ENCODE measurements at places on chromosomes 3 and 15.

DNA sequence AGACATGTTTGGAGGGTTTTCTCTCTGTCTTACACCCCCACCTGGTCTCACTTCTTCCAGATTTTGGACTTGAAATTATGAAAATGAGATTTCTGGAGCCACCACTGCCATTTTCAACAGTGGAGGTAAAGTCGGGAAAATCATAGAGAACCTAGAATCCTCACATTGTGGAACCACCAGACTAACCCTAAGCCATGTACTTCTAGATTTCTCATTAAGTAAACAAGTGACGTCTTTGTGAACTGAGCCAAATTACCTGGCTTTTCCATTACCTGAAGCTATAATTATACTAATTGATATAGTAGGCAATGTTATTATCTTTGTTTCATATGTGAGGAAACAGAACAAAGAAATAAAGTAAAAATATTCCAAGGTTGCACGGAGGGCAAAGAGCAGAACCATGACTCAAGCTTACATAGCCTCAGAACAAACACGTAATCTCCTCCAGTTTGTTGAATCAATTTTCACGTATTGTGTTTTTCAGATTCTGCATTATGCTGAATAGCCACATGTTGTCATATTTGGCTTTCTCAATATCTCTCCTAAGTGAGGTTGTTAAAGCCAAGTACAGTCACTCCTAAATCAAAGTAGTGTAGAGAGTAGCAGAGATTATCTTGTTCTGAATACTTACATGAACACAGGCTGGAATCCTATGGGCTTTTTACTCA lies 101.3 kb upstream of the CMC1 start:
- no peak for DNase-seq

DNA sequence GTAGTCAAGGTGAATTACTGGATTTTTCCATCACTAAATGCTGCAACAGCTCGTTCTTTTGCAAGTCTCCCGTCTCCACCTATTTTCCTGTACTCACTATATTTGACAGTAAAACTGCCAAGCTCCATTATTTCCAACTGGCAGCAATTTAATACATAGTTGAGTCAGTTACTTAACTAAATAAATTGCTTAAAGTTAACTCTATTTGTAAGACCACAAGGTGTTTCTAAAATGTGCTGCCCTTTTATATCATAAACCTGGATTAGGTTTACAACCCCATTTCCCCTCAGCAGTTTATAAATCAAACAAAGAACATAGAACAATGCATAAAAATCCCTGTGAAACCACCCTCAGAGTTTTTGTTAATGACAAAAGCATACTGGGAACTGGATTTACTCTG lies 211.4 kb upstream of the DPH6 start:
- no peak for DNase-seq

DNA sequence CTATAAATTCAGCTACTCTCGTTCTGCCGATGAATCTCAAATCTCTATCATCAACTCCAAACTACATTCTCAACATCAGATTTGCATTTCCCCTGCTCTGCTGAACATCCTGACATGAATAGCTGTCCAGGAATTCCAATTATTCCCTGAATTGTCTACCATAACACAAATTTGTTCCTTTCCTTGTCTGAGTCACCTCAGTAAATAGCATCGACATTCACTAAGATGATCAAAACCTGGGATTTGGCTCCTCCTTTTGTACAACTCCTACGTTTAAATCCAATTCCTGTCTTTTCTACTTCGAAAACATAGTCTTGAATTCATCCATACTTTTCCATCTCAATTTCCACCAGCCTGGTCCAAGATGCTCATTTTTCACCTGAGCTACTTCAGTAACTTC lies 107.0 kb downstream of the GREM1 start:
- no peak for DNase-seq

DNA sequence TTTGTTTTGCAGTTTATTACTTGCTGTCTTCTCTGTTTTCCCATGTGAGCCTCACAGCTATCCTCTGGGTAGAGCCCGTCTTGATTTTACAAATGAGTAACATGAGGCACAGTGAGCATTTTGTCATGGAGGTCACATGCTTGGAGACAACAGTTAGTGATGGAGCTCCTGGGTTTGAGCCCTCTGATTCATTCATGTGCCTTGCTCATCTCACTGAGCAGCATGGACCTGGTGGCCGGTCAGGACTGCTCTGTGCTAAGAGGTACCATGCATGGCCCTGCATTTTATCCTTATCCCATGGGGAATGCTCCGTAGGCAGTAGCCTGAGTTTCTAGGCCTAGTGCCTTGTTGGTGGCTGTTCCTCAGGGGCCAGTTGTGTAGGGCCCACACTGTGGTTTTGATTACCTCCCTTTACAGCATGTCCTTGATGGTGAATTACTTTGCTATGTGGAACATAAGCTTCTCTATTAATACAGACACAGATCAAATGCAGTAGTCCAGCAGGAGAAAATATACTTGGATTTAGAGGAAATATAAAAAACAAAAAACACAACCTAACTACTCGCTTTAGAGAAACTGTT lies 35.6 kb downstream of the MAP2K5 start:
- no peak for DNase-seq

DNA sequence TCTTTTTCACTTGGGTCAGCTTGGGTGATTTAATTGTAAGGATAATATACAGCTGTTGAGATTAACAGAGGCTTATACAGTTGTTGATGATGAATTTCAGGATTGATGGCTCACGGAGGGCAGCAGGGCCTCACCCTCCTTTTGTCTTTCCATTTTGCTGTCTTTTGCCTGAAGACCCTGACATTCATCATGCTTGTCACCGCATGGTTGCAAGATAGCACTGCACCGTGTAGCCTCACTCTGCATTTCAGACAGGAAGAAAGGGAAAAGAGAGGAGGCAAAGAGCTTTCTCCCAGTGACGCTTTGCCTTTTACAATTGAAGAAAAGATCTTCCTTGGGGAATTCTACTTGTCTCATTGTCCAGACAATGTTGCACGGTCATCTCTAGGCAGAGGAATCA lies 115.1 kb downstream of the TPRG1 start:
- no peak for DNase-seq

- DNase-seq, result no peak
These were observed 36.0 kb upstream of the SKIL start for GRCh38 chr3:170321321-170322034.

DNA sequence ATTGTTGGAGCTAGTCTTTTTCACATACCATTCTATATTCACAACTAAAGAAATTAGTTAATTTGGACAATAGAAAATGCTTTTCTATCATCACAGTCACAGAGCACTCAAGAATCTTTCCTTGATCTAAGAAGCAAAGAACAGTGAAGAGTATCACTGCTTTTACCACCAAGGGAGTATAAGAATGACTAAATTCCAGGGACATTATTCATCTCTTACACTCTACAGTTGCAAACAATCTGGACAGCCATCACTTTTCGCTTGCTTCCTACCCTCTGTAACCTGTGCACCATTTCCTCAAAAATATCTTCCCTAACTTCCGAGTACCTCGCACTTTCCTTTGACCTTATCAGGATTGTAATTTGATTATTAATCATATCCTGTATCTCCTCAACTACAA lies 359.5 kb upstream of the TMCO5A start:
- no peak for DNase-seq

DNA sequence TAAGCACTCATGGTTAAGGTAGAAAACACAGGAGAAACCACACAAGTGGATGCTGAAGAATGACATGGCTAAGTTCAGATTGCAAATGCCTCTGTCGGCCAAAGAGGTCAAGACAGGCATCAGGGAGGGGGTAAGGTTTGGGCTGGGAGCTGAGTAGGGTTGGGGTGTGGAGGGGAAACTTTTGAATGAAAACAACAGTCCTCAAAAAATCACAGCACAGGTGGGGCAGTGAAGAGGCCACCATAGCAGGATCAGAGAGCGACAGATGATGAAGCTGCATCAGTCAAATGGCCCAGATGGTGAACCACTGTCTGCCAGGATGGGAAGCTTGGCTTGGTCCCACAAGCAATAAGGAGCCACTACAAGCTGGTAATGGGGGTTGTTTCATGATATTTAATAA lies 74.9 kb downstream of the ADCY5 start:
- DNase-seq, result no peak

DNA sequence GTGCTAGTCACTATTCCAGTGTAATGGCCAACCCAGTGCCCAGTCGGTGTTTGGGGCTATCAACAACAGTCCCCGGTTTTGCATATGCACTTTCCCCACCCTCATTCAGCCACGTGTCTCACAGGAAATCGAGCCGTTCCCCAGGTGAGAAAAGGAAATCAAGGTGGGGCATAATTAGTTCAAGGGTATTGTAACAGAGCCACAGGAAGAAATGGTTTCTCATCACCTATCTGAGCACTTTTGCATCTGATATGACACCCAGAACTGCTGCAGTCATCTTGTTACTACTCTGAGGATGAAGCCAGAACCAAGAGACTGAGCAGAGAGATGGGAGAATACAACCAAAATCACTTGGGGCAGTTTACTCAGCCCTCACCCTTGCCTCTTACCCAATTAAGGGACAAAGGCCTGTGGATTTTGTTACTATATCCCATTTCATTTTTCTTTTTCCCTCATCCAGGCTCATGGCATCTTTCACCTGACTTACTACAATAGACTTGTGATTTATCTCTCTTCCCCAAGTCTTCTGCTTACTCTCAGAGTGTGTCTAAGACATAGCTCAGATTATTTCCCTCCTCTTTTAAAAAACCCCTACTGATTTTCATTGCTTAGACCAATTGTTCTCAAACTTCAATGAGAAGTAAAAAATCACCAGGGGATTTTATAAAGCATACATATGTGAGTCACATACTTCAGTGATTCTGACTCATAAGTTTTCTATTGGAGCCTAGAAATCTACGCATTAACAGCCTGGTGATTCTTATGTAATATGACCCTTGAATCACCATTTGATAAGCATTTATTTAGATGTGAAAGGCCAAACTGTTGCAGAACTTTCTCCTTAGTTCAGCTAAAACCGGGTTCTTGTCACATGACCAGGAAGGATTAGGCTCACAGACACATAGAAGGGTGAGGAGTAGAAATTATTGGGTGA lies 40.5 kb downstream of the TRAT1 start:
- DNase-seq, result no peak

- DNase-seq, result no peak
These were observed 43.4 kb downstream of the HLTF start for GRCh38 chr3:149042789-149043386.

DNA sequence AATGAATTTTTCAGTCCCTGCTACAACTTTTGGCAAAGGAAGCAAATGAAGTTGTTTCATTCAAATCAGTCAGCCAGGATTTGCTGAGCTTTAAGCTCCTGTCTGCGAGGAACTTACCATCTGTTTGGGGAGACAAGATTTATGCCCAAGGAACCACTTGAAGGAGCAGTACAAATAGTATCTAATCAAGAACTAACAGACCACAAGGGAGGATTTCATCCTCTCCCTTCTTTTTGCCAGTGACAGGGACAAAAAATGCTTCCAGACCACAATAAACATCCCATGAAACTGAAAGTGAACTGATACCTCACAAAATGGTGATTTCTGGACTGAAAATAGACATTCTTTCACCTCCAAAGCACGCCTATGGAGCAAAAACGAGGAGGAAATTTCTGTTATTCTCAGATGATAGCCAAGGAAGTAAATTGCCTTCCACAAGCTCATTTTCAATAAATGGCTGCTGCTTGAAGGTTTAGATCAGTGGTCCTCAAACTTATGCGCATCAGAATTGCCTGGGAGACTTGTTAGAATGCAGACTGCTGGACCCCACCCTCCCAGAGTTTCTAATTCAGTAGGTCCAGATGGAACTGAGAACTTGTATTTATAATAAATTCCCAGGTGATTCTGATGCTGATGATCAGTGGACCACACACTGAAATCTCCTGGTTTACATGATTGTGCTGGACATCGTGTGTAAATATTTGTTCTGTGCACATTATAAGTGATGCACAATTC lies 202.4 kb upstream of the GADL1 start:
- no peak for DNase-seq

DNA sequence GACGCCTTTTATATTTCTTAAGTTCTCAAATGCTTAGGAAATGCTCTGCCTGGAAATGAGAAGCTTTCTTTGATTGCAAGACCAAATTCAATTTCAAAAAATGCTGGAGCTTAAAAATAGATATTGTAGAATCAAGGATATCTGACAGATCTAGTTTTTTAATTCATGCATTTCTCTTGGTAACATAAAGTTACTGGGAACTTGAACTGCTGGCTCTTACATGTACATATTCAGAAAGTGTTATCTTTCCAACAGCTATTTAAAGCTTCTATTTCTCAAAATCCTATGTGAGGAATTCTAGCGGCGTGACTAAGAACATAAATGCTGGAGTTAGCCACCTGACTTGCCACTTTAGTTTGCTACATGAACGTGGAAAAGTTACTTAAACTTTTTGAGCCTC lies 109.3 kb downstream of the C3orf38 start:
- DNase-seq, result no peak

- DNase-seq, result no peak
These were observed 472.9 kb upstream of the THBS1 start for GRCh38 chr15:39108021-39108420.

DNA sequence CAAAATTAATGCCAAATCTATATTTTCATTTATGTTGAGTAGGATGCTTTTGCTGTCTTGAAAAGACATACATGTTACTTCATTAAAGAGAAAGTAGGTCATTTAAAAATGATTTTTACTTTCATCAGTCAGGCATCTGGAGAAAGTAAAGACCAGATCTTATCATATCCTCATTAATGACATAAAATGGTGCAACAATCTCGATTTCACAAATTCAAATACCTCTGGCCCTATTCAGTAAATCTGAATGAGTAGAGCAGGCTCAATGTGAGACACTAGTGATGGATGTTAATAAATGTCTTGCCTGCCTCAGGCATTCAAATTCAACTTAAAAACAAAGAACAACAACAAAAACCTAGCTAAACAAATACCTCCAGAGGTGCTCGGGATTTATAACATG lies 714.1 kb downstream of the NAALADL2 start:
- no peak for DNase-seq

GRCh38 chr3:108085810-108086350 lies 5.0 kb downstream of the CD47 start:
- no peak for DNase-seq

DNA sequence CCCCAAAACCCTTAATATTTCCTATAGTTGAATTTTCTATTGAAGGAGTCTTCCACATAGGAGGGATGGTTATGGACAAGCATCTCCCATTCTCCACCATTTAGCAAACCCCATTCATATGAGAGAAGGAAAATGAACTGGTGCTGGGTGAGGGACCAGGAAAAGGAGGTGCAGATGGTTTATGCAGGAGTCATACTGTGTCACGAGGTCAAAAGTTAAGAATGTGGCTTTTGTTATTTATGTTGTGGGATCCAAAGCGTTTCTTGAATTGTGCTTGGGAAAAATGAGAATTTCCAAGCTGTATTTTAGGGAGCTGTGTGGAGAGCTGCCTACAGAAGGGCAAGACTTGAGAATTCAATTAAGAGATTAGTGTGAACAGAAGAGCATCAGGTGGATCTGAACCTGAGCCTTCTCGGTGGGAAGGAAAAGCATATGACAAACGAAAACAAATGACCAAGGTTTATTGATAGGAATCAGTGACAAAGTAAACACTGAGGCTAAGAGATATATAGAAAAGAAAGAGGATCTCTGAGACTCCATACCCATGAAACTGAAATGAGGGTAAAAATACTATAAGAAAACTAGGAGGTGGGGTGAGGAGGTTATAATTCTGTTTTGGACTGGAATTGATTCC lies 473.3 kb upstream of the NR2F2 start:
- no peak for DNase-seq

GRCh38 chr15:47887241-47887800 lies 170.0 kb downstream of the SEMA6D start:
- DNase-seq, result peak; percentile 26
